ENCODE measurements at places on chromosomes 13 and 19. TPM values are rescaled to one million over a fixed set of nuclear protein-coding genes. Genes with fewer than 3 reads are reported as not detected.

GRCh38 chr13:26401578-26402021 is 147.7 kb downstream of the CDK8 start:
- H3K36me3 ChIP-seq: peaks cover 11% of the 10 kb centered on the region
- no peaks in the 10 kb centered on the region for H3K27me3 ChIP-seq
- no peaks in the 10 kb centered on the region for H3K4me1 ChIP-seq
- no peak overlapping the region for H3K4me3 ChIP-seq
- no peak for DNase-seq

DNA sequence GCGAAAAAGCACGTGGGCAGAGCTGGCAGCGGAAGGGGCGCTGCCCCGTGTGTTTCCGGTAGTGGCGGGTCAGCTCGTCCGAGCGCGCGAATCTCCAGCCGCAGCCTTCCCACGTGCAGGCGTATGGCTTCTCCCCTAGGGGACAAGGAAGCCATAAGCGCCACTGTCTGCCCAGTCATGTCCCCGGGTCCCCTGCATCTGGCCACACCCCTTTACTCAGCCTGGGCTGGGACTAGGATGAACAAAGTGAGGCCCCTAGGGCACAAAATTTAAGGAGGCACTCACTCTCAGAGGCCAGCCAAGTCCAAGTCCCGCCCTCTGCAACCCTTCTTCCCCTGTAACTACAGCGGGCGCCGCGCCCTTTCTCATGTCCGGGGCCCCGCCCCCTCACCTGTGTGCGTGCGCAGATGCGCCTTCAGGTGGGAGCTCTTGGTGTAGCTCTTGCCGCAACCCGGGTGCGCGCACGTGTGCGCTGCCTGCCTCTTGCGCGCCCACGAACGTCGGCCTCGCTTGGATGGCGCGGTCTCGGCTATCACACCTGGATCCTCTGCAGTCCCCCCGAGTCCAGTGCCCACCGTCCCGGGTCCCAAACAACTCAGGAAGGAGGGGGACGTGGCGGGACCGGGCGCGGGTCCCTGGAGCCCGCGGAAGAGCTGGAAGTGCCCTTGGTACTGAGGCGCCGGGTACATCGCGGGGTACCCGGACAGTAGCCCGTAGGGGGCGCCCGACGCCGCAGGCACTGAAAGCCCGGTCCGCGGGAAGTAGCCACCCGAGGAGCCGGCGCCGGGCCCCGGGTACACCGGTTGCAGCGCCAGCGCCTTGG is 1.9 kb downstream of the KLF1 start:
- H3K4me1 ChIP-seq: no peaks in the 10 kb centered on the region
- H3K4me3 ChIP-seq: peak overlapping the region; percentile 10
- H3K27me3 ChIP-seq: peaks cover 22% of the 10 kb centered on the region
- H3K27ac ChIP-seq: no peak overlapping the region
- no peaks in the 10 kb centered on the region for H3K36me3 ChIP-seq

GRCh38 chr13:106484084-106484483 is 51.4 kb downstream of the EFNB2 start:
- no peaks in the 10 kb centered on the region for H3K4me1 ChIP-seq
- H3K36me3 ChIP-seq: no peaks in the 10 kb centered on the region
- DNase-seq: no peak
- H3K4me3 ChIP-seq: no peak overlapping the region
- no peak overlapping the region for H3K27ac ChIP-seq
- H3K27me3 ChIP-seq: no peaks in the 10 kb centered on the region

GRCh38 chr13:48258002-48258401 is 25.0 kb downstream of the ITM2B start:
- no peak overlapping the region for H3K27ac ChIP-seq
- H3K27me3 ChIP-seq: no peaks in the 10 kb centered on the region
- no peak for DNase-seq
- no peaks in the 10 kb centered on the region for H3K4me1 ChIP-seq
- H3K4me3 ChIP-seq: no peak overlapping the region

ZNF555 gene
- 6.0 TPM for total RNA-seq

GRCh38 chr13:107289540-107289939 is 721.6 kb upstream of the ARGLU1 start:
- no peak for DNase-seq
- H3K27ac ChIP-seq: no peak overlapping the region
- no peaks in the 10 kb centered on the region for H3K27me3 ChIP-seq
- H3K4me1 ChIP-seq: no peaks in the 10 kb centered on the region

MAB21L1 gene
- 2.9 TPM for total RNA-seq

DNA sequence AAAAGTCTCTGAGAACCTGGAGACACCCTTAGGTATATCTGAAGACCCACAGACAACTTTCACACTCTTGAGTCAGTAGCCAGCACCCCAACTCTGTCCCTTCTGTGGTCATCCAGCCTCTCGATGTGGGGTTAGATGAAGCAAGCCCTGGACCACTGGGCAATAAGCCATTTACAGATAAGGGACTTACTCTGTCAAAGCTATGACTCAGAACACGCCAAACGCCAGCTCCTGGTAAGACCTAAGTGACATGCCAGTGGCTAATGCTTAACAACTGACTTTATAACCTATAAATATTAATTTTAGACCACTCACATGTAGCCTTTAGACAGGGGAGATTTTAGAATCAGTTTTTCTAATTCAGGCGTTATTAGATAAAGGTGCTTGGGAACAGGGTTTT is 85.7 kb downstream of the SHISA2 start:
- no peak overlapping the region for H3K4me3 ChIP-seq
- H3K4me1 ChIP-seq: peaks cover 10% of the 10 kb centered on the region
- no peak overlapping the region for H3K27ac ChIP-seq
- no peaks in the 10 kb centered on the region for H3K36me3 ChIP-seq

GRCh38 chr19:35508129-35508528 is 5.3 kb downstream of the DMKN start:
- H3K4me3 ChIP-seq: no peak overlapping the region
- peaks cover 58% of the 10 kb centered on the region for H3K27me3 ChIP-seq
- H3K27ac ChIP-seq: no peak overlapping the region
- no peaks in the 10 kb centered on the region for H3K36me3 ChIP-seq

- H3K27ac ChIP-seq: no peak overlapping the region
- H3K27me3 ChIP-seq: no peaks in the 10 kb centered on the region
- H3K4me3 ChIP-seq: no peak overlapping the region
- no peak for DNase-seq
These were observed 6.9 kb downstream of the GPR180 start for GRCh38 chr13:94608586-94608985.

ADGRE3 gene
- not detected for total RNA-seq

CD33 gene
- total RNA-seq: not detected

DNA sequence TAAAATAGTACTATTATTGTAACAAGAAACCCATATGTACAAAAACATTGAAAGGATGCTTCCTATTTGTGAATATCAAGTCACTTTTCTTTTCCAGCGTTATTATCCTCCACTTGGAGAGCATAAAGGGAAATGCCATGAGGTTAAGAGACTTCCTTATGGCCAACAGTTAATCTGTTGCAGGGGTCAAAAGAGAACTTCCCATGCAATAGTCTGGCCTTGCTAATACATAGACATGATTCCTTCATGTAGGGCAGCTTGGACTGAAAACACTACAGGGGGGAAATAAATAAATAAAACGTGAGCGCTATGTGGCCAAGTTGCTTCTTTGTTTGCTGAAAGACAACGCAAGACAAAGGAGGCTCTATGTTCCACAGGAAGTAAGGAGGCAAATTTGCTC is 269.1 kb upstream of the EDNRB start:
- H3K27ac ChIP-seq: no peak overlapping the region
- no peaks in the 10 kb centered on the region for H3K4me1 ChIP-seq
- no peaks in the 10 kb centered on the region for H3K36me3 ChIP-seq
- no peak overlapping the region for H3K4me3 ChIP-seq

DNA sequence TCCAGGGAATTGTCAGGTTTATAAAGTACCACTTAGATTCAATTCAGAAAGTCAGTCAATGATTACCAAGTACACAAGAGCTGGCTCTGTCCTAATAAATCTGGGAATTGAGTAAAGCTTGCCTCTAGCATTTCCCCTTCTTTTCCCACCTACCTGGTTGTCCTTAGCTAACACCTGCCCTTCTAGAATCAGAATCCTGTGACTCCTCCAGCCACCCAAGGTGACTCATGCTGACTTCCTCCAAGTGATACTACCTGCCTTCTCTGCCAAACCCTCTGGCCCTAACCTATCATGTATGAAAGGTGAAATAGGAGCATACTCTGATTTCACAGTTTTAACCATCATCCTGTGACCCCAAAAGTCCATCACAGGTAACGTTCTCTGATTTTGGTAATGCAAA is 151.2 kb downstream of the DIAPH3 start:
- no peak overlapping the region for H3K4me3 ChIP-seq
- no peaks in the 10 kb centered on the region for H3K36me3 ChIP-seq
- H3K27me3 ChIP-seq: no peaks in the 10 kb centered on the region
- no peaks in the 10 kb centered on the region for H3K4me1 ChIP-seq
- no peak for DNase-seq
- H3K27ac ChIP-seq: no peak overlapping the region

- H3K4me1 ChIP-seq: no peaks in the 10 kb centered on the region
- H3K27ac ChIP-seq: no peak overlapping the region
- no peak overlapping the region for H3K4me3 ChIP-seq
These were observed 408.1 kb upstream of the SLITRK1 start for GRCh38 chr13:84290386-84290785.

- peak overlapping the region; percentile 29 for H3K27ac ChIP-seq
- no peaks in the 10 kb centered on the region for H3K36me3 ChIP-seq
- peak; percentile 76 for DNase-seq
- H3K4me1 ChIP-seq: peaks cover 21% of the 10 kb centered on the region
- no peaks in the 10 kb centered on the region for H3K27me3 ChIP-seq
- no peak overlapping the region for H3K4me3 ChIP-seq
These were observed 616.4 kb downstream of the EFNB2 start for GRCh38 chr13:105918842-105919741.

- H3K4me3 ChIP-seq: no peak overlapping the region
- DNase-seq: no peak
- H3K27me3 ChIP-seq: no peaks in the 10 kb centered on the region
- no peak overlapping the region for H3K27ac ChIP-seq
These were observed 515.4 kb downstream of the DCT start for GRCh38 chr13:93964146-93964512.

- peaks cover 25% of the 10 kb centered on the region for H3K4me1 ChIP-seq
- no peak overlapping the region for H3K4me3 ChIP-seq
- H3K36me3 ChIP-seq: no peaks in the 10 kb centered on the region
- no peaks in the 10 kb centered on the region for H3K27me3 ChIP-seq
- no peak for DNase-seq
These were observed 3.1 kb upstream of the PTPRH start for GRCh38 chr19:55212447-55212846.

Measured in astrocyte (in vitro differentiated cells and primary cell).